Breast epithelium (tissue), 4 donors: ENCODE measurements at places on chromosomes 3 and 15.

GRCh38 chr3:10395671-10396070, 74.8 kb upstream of the SEC13 start:
- peak; percentile 78 for DNase-seq

DNA sequence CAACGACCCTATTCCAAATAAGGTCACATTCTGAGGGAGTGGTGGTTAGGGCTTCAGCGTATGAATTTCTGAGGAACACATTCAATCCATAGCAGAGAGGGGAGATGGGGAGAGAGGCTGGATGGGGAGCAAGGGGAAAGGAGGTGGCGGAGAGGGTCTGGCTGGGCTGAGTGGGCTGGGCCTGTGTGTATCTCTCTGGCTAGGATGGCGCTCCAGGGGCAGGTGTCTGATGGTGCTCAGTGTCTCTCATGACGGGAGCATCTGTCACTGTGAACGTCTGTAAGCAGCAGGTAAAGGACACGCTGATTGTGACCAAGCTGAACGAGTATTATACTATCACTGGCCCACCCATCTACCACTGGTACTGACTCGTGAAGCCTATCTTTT, 159.6 kb downstream of the XXYLT1 start:
- no peak for DNase-seq

DNA sequence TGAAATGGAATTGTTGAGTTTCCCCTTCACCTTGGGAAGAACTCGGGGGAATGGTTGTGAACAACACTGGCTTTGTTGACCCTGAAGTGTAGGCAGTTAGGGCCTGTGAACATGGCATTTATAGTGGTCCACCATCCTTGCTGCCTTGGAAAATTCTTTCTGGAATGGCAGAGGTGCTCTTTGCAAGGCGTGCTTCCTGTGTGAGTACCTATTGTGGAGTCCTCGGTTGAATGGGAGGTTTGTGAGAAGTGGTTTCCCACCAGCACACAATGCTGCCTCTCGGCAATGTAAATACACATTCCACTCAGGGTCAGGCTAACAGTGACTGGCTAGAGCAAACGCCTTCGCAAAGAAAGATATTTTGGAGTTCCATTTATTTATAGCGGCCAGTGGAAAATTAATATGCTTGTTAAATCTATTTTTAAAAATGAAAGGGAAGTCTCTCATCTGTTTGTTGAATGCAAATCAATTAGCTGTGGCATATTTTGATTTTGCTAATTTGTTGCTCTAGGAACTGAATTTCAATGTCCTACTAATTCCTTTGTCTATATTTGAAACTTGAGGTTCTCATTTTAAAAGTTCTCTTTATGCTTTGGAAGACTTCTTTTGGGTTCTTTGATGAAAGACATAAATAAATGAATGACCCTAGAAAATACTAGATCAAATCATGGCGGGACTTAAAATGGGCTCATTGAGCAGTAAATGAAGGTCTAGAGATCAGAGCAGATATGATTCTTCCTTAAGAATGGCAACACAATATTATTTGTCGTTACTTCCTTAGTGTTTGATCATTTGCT, 59.5 kb downstream of the FNDC3B start:
- DNase-seq: no peak

DNA sequence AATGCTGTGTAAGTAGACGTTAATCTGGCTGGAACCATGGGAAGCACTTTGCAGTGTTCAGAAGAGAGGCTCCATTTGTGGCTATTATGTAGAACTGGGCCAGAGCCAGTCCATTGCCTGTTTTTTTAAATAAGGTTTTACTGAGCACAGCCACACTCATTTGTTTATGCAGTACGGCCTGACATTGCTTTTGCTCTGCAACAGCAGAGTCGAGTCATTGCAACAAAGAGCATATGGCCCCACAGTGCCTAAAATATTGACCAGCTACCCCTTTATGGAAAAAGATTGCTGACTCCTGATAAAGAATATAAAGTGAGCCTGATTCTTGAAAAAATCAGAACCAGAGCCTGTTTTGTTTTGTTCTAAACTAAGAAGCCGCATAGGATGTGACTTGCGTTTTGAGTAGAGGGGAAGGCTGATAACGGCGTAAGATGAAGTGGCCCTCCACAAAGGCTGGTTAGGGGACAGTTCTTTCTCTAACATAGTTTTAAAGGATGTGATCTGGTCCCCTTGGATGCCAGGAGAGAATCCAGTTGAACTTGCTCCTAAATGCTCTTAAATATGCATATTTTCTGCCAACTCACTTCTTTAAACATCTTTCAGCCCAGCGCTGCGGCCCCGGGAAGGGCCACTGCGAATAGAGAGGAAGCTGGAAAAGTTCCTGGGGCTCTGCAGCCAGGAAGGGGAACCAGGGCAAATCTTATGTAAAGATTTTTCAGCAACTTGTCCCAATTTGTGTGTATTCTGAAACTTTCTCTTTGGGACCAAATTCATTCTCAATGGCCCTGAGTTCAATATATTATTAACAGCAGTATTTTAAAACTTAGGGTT, 64.5 kb downstream of the GLDN start:
- no peak for DNase-seq

DNA sequence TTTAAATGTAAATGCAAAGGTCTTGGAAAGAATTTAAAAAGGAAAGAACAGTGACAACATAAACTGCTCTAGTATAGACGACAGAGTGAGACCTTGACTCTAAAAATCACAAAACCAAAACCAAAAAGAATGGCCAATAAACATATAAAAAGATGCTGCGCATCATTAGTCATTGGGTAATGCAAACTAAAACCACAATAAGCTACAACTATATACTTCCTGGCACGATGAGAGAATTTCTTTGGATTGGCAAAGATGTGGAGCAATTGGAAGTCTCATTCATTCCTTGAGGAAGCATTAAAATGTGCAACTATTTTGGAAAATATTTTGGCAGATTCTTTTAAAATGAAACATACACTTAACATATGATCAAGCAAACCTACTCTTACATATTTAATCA, 98.7 kb upstream of the ZPLD1 start:
- no peak for DNase-seq

GRCh38 chr3:127777921-127778656, 44.2 kb downstream of the MGLL start:
- no peak for DNase-seq

DNA sequence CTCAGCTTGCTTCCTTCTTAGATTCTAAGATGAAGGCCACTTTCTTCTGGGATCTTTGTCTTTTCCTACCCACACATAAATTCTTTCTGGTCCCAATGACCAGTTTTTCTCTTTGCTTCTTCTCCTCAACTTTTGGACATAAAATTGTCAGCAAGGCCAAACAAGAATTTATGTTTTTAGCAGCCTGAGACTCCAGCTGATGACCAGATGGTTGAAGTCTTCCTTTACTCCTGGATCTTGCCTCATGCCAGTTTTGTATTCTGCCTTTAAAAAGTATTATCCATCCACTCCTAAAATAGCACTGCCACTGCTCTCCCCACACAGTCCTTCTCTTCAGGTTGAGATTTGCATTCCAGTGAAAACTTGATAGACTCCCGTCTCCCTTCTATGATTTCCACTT, 236.0 kb downstream of the VPS13C start:
- no peak for DNase-seq
